Vagina (tissue), 2 donors: ENCODE measurements at places on chromosomes 13 and 19. TPM values are rescaled to one million over a fixed set of nuclear protein-coding genes. Genes with fewer than 3 reads are reported as not detected.

The TLE2 gene
- 28.2 TPM for total RNA-seq

The SPACA6 gene
- total RNA-seq, result 53.0 TPM

The ZNF98 gene
- 2.9 TPM for total RNA-seq

The FOXO1 gene
- total RNA-seq, result 64.1 TPM
